ENCODE measurements at places on chromosomes 1 and 21.

GRCh38 chr21:46459356-46460112 lies 843 bp downstream of the DIP2A start:
- DNase-seq: peak; percentile 4

DNA sequence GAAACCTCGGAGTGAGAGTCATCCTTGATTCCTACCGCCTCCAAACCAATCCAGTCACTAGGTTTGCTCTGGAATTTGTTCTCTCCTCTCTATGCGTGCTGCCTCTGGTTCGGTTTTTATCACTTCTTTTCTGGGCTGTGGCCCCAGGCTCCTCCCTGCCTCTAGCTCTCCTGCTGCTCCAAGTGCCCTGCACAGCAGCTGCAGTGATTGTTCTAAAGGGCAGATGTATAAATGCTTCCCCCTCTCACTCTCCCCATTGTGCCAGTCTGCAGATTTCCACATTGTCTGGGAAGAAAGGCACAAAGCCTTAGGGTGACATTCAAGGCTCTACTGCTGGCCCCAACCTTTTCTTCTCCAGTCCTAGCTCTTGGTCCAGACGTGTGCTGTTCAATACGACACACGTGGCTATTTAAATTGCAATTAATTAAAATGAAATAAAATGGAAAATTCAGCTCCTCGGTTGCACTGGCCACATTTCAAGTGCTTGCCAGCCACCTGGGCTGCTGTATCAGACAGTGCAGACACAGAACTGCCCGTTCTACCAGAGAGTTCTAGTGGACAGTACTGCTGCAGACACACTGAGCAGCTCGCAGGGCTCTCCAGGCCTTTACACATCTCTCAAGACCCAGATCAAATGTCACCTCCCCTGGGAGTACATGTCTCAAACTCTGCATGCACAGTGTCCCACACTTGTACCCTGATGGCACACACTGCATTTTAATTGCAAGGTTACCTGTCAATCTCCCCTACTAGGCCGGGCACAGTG lies 12.4 kb downstream of the TRIM62 start:
- no peak for DNase-seq

DNA sequence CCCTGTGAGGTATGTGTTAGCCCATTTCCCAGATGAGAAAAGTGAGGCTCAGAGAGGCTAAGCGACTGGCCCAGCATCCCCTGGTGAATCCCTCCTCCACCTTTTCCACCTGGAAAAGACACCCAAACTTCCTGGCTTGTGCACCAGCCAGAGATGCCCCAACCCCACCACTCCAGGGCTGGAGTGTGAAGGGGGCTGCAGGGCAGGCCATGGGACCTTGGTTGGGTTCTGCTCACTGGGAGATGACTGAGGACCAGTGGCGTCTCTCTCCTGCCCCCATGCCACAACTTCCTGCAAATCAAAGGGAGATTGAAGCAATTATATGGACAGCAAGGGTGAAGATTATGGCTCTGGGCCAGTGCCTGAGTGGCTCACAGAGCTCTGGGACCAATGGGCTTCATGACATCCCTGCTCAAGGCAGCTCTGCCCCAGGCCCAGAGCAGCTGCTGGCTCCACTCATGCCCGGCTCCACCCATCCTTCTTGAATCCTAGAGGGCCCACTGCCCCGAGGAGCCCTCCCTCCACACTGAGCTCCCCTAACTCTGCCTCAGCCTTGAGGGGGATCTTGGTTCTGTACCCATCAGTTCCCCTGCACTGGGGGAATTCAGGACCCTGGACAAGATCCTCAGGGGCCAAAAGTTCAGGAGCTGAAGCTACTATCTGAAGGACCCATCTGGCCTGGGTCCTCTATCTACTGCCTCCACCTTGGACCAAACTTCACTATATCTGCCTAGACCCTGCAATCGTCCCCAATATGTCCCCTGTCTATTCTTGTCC lies 416.9 kb downstream of the PTPRU start:
- DNase-seq: no peak

- DNase-seq: no peak
Observed at GRCh38 chr1:227459326-227459841, 104.0 kb upstream of the ZNF678 start.

- DNase-seq: no peak
Observed at GRCh38 chr1:30572192-30572591, 151.2 kb downstream of the MATN1 start.
